Left lung (tissue), 14 donors: ENCODE measurements at places on chromosomes 7 and 10. TPM values are rescaled to one million over a fixed set of nuclear protein-coding genes. Genes with fewer than 3 reads are reported as not detected.

The DOCK4 gene
- 63.6 TPM for total RNA-seq

The FRMD4A gene
- total RNA-seq = 34.5 TPM

The TYSND1 gene
- 11.3 TPM for total RNA-seq

The NANOS1 gene
- 1.6 TPM for total RNA-seq

The FGFR2 gene
- 71.3 TPM for total RNA-seq
